G401 (cell line): ENCODE measurements at places on chromosomes 11 and 22.

- DNase-seq, result peak; percentile 21
These were observed 743.6 kb downstream of the ETS1 start for GRCh38 chr11:127843483-127844396.

- peak; percentile 27 for DNase-seq
These were observed 133.9 kb downstream of the FANCF start for GRCh38 chr11:22491555-22492225.

DNA sequence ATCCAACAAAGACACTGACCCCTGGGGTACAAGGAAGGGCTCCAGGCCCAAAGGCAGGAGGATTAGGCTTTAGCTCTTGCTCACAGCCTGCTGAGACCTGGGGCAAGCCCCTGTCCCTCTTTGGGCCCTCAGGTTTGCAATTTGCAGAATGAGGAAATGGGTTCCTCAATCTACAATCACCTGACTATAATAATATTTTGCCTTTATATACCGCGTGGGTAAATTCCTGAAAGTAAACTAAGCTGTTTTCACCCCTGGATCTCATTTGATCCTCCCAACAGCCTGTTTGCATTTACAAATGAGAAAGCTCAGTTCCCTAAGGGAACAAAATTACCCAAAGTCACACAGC is 797 bp downstream of the STARD10 start:
- DNase-seq, result no peak

DNA sequence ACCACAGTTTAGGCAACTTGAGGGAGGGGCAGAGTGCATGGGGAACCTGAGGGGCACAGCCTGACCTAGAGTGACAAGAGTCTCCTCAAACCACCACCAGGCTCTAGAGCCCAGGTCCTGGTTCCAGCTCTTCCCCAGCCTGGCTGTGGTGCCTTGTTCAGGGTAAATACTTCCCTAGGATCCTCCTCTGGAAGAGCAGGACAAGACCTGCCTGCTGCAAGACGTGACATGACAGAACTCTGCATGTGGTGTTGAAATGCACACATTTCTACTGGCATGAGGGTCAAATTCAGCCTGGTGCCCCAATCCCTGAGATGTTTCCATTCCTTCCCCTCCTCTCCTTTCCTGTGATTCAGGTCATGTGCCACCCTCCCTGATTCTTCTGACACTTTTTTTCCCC is 3.3 kb downstream of the SEC14L2 start:
- DNase-seq, result no peak

DNA sequence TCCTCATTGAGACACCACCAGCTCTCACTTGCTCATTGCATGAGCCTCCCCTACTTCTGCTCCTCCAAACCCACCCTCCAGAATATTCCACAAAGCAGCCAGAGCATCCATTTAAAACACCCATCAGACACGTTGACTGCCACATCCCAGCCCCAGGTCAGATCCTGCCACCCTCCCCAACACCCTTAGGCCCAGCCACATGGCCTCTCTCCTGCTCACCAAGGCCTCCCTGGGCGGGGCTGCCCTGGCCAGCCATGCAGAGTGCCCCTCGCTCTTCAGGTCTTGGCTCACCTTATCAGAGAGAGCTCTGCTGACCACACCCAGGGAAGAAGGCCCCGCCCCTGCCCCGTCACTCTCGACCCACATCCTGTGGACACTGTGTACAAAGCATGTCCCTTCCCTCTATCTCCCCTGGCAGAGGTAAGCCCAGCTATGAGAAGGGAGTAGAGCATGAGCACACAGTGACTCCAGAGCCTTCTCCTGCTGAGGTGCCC is 106.8 kb downstream of the MICAL3 start:
- no peak for DNase-seq

DNA sequence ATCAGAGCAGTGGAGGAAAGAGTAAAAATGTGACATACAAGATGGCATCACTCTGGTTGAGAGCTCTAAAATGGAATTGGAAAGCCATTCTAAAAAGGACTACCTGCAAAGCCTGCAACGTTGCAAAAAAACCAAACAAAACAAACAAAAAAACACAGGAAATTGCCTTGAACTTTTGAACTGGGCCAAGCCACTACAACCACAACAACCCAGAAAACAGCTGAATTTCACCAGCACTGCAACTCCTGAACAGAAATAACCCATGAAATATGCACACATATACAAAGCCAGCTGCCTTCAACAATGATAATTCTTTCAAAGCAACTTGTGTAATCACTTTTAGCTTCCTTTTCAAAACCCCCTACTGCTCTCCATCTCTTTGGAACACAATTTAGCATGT is 326.6 kb upstream of the LRRC4C start:
- no peak for DNase-seq

DNA sequence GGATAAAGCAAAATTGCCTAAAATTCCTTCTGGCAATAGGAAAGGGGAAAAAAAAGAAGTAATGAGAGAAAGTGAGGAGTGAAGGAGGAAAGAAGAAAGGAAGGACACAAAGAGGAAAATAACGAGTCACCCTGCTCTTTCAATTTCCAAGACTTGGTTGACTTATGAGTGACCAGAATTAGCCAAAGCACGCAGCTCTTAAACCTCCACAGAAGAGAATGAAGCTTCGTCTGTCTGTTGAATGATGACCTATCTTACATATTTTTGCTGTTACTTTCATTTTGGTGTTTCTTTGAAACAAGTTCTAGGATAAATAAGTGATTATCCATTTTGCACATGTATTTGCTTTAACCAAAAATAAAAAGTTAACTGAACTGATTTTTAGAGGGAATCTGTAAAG is 728 bp downstream of the MMP27 start:
- DNase-seq, result no peak
